ENCODE measurements at places on chromosomes 7 and 10. TPM values are rescaled to one million over a fixed set of nuclear protein-coding genes. Genes with fewer than 3 reads are reported as not detected.

GRCh38 chr7:24057243-24057642 is 226.7 kb upstream of the NPY start:
- no peaks in the 10 kb centered on the region for H3K27me3 ChIP-seq
- peaks cover 8% of the 10 kb centered on the region for H3K4me1 ChIP-seq
- H3K27ac ChIP-seq = no peak overlapping the region
- H3K36me3 ChIP-seq = no peaks in the 10 kb centered on the region

GRCh38 chr7:29289156-29290021 is 94.8 kb downstream of the CHN2 start:
- no peaks in the 10 kb centered on the region for H3K36me3 ChIP-seq
- no peak overlapping the region for H3K4me3 ChIP-seq
- peaks cover 29% of the 10 kb centered on the region for H3K4me1 ChIP-seq

DNA sequence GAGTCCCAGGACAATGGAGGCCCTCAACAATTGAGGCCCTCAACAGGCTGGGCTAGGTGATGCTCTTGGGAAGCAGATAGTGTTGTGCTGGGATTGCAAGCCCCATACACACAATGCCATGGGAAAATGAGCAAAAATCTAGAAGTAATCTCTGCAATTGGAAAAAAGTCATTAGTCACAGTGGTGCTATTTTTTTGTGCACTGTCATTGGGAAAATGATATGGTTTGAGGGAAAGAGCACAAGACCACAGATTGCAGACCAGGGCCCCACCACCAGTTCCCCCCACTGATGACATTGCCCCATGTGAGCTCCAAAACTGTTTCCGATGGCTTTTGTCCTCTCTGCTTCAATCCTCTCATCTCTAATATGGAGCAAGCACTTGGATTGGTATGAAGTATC is 1.9 kb downstream of the KCTD7 start:
- no peaks in the 10 kb centered on the region for H3K27me3 ChIP-seq
- no peak for DNase-seq
- H3K27ac ChIP-seq = no peak overlapping the region

GRCh38 chr7:91596287-91596686 is 284.2 kb downstream of the MTERF1 start:
- no peaks in the 10 kb centered on the region for H3K27me3 ChIP-seq
- no peak overlapping the region for H3K27ac ChIP-seq
- H3K4me1 ChIP-seq = no peaks in the 10 kb centered on the region
- H3K36me3 ChIP-seq = no peaks in the 10 kb centered on the region

DNA sequence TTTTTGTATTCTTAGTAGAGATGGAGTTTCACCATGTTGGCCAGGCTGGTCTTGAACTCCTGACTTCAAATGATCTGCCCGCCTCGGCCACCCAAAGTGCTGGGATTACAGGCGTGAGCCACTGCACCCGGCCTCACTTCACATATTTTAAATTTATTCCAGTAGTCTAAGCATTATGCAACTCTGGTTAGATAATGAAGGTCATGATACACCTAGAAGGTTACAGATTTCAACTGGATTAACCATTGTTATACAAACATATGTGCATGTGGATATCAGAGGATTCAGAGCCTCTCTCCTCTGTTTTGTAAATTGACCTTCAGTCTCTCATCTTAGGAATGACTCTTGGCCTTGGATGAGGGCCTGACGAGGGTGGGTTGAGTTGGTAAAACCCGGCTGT is 146.3 kb downstream of the DPP6 start:
- no peak overlapping the region for H3K27ac ChIP-seq
- no peaks in the 10 kb centered on the region for H3K27me3 ChIP-seq
- H3K4me1 ChIP-seq = no peaks in the 10 kb centered on the region
- H3K4me3 ChIP-seq = no peak overlapping the region
- no peak for DNase-seq

DNA sequence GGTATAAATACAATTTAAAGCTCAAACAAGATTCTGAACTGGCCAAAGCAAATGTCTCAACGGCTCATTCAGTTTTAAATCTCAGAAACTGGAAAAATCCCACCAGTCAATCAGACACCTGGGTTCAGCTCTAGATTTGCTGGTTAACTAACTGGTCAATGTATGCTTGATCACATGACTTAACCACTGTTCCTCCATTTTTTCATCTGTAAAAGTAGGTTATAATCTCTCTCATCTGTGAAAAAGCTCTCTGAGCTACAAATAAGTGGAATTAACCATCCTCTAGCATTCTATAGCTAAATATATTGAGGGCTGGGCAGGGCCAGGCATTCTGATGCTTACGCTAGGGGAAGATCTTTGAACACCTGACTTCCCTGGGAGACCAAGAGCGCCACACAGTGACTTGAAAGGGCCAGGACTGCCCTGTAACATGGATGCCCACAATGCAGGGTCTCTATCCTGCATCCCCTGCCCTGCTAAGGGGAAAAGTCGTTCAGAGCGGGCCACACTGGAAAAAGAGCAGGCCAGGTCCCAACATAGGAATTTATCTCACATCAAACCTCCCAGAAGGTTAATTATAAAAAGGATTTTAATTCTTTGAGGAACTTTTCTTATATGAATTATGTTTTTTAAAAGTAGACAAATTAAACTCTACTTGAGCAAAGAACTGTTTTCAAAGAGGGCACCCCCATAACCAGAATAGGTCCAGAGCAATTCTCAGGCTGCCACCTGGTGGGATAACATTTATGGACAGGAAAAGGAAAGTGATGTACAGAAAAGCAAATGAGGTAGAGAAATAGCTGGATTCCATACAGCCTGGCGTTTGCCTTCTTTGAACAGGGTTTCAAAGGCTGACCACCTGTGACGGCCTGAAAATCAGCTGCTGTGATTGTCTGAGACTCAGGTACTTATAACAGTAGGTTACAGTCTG is 1.8 kb downstream of the RP9 start:
- H3K4me1 ChIP-seq = peaks cover 8% of the 10 kb centered on the region
- peaks cover 14% of the 10 kb centered on the region for H3K36me3 ChIP-seq
- peak; percentile 58 for DNase-seq
- no peaks in the 10 kb centered on the region for H3K27me3 ChIP-seq

GRCh38 chr10:26044141-26044749 is 110.2 kb downstream of the MYO3A start:
- H3K36me3 ChIP-seq = no peaks in the 10 kb centered on the region
- no peaks in the 10 kb centered on the region for H3K4me1 ChIP-seq
- no peak overlapping the region for H3K27ac ChIP-seq
- DNase-seq = peak; percentile 58
- H3K4me3 ChIP-seq = no peak overlapping the region

GRCh38 chr10:124719213-124719851 is 24.8 kb downstream of the FAM53B start:
- no peak overlapping the region for H3K4me3 ChIP-seq
- peaks cover 19% of the 10 kb centered on the region for H3K4me1 ChIP-seq
- H3K27me3 ChIP-seq = no peaks in the 10 kb centered on the region
- H3K36me3 ChIP-seq = no peaks in the 10 kb centered on the region
- H3K27ac ChIP-seq = no peak overlapping the region
- DNase-seq = peak; percentile 73

- no peaks in the 10 kb centered on the region for H3K36me3 ChIP-seq
- H3K4me1 ChIP-seq = peaks cover 20% of the 10 kb centered on the region
- peak overlapping the region; percentile 61 for H3K27ac ChIP-seq
- no peaks in the 10 kb centered on the region for H3K27me3 ChIP-seq
- DNase-seq = no peak
Measured at GRCh38 chr10:660413-660969, 29.0 kb downstream of the DIP2C start.

DNA sequence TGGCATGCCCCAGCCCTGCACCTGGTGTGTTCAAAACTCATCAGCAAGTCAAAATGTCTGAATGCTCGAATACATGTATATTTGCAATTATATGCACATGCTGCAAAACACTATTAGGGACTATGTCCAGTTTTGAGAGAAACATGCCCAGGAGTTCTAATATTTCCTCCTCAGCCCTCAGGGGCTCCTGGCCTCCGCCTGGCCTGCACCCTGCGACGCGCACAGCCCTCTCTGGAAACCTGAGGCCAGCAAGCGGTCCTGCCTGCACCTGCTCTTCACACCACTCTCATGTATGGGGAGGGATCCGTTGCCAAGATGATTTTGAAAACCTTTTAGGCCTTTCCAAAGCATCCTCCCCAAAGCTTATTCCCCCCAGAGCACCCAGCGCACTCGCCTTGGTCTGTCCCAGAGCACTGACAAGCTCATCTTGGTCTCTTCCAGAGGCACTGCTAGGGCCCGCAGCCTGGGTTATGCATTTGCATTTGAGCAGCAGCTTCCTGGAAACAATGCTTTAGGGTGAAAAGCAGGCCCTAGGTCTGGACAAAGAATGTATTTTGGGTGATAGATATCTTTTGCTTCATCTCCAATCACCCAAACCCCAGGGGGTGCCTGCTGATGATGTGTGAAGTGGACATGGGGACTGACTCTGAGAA is 22.6 kb upstream of the CNPY1 start:
- H3K36me3 ChIP-seq = no peaks in the 10 kb centered on the region
- H3K27me3 ChIP-seq = peaks cover 13% of the 10 kb centered on the region
- no peak overlapping the region for H3K27ac ChIP-seq
- no peak overlapping the region for H3K4me3 ChIP-seq
- DNase-seq = no peak
- H3K4me1 ChIP-seq = no peaks in the 10 kb centered on the region

- H3K4me1 ChIP-seq = no peaks in the 10 kb centered on the region
- H3K4me3 ChIP-seq = no peak overlapping the region
- H3K27ac ChIP-seq = no peak overlapping the region
- no peak for DNase-seq
- no peaks in the 10 kb centered on the region for H3K27me3 ChIP-seq
Measured at GRCh38 chr7:127715901-127716300, 63.9 kb downstream of the SND1 start.

DNA sequence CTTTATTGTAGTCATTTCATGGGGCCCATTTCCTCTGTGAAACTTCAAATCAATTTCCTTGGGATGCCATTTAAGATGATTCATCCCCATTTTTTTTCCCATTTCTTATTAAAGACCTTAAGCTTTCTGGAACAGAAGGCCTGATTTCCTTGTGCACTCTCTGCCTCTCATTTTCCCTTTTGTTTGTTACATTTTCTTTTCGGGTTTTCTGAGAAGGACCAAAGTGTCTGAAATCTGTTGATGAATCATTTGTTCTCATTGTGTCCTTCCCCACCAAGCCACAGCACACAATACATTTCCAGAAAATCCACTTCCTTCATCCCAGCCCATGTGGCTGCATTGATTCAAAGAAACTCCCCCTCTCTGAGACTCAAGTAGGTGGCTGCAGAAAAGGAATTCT is 372.4 kb downstream of the SFMBT2 start:
- H3K4me3 ChIP-seq = no peak overlapping the region
- DNase-seq = peak; percentile 27
- H3K27me3 ChIP-seq = peaks cover 40% of the 10 kb centered on the region
- H3K36me3 ChIP-seq = no peaks in the 10 kb centered on the region
- H3K4me1 ChIP-seq = peaks cover 6% of the 10 kb centered on the region

- H3K27me3 ChIP-seq = no peaks in the 10 kb centered on the region
- H3K4me1 ChIP-seq = no peaks in the 10 kb centered on the region
- DNase-seq = no peak
- H3K36me3 ChIP-seq = no peaks in the 10 kb centered on the region
Measured at GRCh38 chr7:8215648-8216333, 46.2 kb downstream of the ICA1 start.

- H3K27ac ChIP-seq = peak overlapping the region; percentile 76
- peaks cover 94% of the 10 kb centered on the region for H3K4me1 ChIP-seq
- H3K27me3 ChIP-seq = no peaks in the 10 kb centered on the region
- H3K4me3 ChIP-seq = no peak overlapping the region
Measured at GRCh38 chr7:130884437-130885417, 150.7 kb upstream of the KLF14 start.

DNA sequence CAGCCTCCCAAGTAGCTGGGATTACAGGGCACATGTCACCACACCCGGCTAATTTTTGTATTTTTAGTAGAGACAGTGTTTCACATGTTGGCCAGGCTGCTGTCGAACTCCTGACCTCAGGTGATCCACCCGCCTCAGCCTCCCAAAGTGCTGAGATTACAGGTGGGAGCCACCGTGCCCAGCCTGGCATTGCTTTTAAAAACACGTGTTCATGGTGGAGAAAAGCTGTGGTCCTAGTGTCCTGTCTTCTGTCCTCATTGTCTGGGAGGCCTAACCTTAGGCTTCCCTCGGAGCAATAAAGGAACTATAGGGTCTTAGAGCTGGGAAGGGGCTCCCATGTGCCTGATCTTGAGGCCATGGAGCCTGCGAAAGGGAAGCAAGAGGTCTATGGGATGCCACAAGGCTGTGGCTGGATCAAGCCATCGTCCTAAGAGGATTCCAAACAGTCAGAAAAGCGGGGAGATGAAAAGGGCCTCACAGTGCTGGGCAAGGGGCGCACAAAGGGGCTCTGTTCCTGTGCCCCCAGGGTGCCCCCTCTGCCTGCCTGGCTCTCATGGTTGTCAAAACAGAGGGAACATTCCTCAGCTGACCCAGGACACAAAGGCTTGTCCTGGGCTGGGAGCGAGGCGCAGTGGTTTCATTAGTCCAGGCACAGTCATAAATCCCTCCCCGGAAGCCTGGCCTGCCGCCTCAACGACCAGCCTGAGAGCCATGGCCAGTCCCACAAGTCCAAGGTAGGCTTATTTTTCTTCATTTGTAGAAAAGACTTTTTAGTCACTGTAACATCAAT is 106.6 kb upstream of the TNS3 start:
- H3K27me3 ChIP-seq = no peaks in the 10 kb centered on the region
- no peak for DNase-seq
- no peak overlapping the region for H3K4me3 ChIP-seq
- H3K27ac ChIP-seq = no peak overlapping the region
- no peaks in the 10 kb centered on the region for H3K36me3 ChIP-seq

GRCh38 chr7:133568544-133568943 is 315.7 kb downstream of the EXOC4 start:
- H3K27ac ChIP-seq = no peak overlapping the region
- no peak for DNase-seq
- no peaks in the 10 kb centered on the region for H3K36me3 ChIP-seq
- H3K4me3 ChIP-seq = no peak overlapping the region
- H3K4me1 ChIP-seq = no peaks in the 10 kb centered on the region
- H3K27me3 ChIP-seq = no peaks in the 10 kb centered on the region

DNA sequence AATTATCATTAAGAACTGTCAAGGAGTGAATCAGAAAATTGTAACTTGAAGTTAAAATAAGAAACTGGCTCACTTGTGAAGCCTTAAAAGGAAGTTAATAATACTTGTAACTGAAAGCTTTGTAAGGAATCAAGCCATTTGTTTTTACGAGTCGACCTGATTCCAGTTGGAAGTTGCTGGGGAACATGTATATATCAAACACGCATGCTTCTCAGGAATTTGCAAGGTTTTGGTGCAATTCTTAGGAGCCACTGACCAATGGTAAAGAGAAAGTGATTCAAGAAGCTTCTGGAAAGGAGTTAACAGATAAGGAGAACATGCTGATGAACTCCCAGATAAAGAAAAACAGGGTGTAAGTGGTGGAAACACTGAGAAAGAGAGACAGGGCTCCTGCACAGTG is 56.4 kb downstream of the ETV1 start:
- no peak overlapping the region for H3K4me3 ChIP-seq
- H3K27ac ChIP-seq = no peak overlapping the region
- H3K4me1 ChIP-seq = no peaks in the 10 kb centered on the region
- no peaks in the 10 kb centered on the region for H3K27me3 ChIP-seq

The SLC18A2 gene
- not detected for total RNA-seq

The STK31 gene
- total RNA-seq = 0.39 TPM

The DGKB gene
- total RNA-seq = not detected

The PRXL2A gene
- total RNA-seq = 98.7 TPM

The DNAJC12 gene
- 182 TPM for total RNA-seq

The CFAP46 gene
- 1.3 TPM for total RNA-seq

The ACSM6 gene
- total RNA-seq = not detected

The PCLO gene
- total RNA-seq = 2.1 TPM

The OR6V1 gene
- total RNA-seq = not detected

The ZNF117 gene
- total RNA-seq = 8.2 TPM

The SCRN1 gene
- total RNA-seq = 84.3 TPM

The REEP3 gene
- 51.4 TPM for total RNA-seq

Data from A673 (cell line).